Hematopoietic multipotent progenitor cell treated with erythropoietin and hydrocortisone succinate and interleukin-3 and kit ligand, for 15 days (in vitro differentiated cells): ENCODE measurements at places on chromosomes 7 and 10.

DNA sequence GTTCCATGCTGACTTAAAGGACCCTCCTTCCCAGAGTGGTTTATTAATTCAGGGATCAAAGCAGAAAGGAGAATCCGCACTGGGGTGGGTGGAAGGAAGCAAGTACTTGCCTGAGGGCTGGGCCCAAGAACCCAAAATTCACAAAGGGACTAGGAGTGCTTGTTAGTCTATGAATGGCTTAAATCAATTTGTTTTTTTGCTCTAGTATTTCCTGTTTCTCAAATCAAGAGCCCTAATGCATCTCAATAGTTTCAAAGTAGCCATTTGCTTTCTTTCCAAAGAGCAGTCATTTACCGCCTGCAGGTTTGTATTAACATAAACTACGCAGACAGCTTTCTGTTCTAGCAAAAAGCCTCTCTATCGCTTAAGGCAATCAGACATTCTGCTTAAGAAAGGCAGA is 44.2 kb upstream of the SLC35G1 start:
- no peak for DNase-seq

DNA sequence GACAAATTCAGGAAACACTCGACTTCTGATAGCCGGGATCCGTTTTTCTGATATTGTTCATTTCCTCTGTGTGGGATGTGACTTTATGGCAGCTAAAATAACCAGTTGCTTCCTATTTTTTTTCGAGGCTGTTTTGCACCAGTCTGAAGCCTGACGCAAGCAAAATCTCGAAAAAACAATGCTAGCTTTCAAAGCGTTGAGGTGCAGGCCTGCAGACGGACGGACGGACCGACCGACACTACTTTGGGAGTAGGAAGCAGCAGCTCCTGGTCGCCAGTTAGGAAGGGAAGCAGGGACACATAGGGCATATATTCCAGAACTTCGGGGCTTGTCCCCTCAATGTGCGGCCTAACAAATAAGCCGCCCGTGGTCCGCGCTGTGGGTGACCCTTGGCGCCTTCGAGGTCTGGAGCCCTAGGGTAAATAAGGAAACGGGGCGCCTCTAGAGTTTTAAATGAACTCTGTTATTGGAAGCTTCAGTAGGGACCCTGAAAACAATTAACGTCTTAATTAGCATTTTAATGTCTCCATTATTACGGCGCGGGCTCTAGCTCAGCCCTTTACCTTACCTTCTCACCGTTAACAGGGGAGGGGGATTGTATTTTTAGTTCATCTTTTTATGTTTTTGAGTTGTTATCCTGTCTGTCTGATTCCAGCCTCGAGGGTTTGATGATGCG is 1.3 kb downstream of the HHEX start:
- no peak for DNase-seq

DNA sequence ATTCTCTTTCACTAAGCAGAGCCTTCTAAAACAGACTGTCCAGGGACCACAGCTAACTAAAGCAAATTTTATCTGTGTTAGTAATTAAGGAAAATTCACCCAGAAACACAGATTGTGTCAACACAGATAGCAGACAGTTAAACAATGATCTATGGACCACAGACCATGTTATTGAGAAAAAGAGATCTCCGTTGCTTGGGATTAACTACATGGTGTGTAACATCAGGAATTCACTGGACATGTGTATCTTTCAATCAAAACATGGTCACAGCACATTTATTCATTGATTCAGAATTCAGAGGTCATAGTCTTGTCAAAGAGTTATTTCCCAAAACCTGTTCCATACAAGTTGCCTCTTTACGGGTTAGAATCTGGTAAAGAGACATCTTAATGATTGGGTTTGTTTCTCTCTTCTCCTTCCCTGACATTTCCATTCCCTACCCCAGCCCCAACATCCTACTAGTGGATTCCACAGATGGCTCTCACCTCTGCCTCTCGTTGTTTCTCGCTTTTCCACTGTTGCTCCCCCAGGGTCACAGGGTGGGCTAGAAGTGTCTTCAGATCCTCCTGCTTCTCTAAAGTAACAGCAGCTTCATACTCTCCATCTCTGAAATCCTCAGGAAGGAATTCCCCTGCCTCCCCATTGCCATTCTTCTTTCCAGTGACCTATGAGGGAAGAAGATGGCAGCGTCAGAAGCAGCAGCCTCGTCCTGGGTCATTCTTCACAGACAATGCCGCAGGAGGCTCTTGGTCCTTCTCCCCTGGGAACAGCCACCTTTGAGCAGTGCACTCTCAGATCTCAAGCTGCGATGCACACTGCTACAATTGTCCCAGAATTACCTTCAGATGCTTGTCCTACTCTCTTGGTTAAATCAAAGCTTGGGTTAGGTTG is 958 bp downstream of the ANKRD1 start:
- DNase-seq, result no peak

DNA sequence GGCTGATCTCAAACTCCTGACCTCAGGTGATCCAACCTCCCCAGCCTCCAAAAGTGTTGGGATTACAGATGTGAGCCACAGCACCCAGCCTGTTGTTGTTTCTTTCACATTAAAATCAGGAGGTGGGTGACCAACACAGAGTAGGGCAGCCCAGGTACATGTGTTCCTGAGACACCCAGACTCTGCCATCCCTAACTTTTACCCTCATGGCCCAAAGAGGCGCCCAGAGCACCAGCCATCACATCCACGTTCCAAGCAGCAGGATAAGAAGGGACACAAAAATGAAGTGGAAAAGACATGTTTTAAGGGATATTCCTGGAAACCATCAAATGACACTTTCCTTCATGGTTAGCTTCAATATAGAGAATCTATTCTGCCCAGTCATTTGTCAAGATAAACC is 159.6 kb upstream of the KLF6 start:
- no peak for DNase-seq

GRCh38 chr10:5184987-5185775 is at the start of gene AKR1C8:
Gene AKR1C8 (minus strand): TSS chr10:5185150. CDS start chr10:5185104, 46 bp downstream.
- no peak for DNase-seq

GRCh38 chr7:22640269-22640668 is 86.7 kb upstream of the IL6 start:
- no peak for DNase-seq

DNA sequence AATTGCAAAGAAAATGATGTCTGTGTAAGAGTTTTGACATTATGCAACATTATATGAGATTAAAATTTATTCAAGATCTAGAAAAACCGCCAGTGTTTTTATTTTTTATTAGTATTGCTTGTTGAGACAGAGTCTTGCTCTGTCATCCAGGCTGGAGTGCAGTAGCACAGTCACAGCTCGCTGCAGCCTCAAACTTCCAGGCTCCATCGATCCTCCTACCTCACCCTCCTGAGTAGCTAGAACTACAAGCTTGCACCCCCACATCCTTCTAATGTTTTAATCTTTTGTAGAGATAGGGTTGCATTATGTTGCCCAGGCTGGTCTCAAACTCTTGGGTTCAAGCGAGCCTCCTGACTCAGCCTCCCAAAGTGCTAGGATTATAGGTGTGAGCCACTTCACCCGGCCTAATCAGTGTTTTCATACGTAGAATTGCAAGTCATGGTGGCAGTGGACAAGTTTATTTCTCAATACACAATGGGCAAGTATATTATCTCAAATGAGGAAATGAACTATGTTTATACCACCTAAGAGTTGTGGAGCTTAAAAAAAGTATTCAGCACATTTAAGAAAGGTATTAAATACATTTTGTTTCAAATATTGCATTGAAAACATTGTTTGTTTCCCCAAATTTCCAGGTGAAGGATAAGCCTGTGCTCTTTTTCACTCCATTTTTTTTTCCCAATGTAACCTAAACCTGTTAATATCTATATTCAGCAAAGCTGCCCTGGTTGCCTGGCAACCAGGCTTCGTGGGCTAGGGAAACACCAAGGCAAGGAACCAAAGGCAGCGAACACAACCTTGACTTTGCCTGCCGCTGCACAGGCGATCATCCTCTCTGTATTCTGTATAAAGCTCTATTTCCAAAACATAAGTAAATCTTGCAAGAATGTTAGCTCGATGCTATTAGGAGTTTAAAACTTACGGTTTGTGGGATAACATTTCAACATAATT is 163.9 kb downstream of the CACNB2 start:
- no peak for DNase-seq

- no peak for DNase-seq
Observed at GRCh38 chr7:133009426-133010252, 72.3 kb downstream of the CHCHD3 start.

GRCh38 chr10:59655309-59655708 is 54.3 kb downstream of the SLC16A9 start:
- no peak for DNase-seq

DNA sequence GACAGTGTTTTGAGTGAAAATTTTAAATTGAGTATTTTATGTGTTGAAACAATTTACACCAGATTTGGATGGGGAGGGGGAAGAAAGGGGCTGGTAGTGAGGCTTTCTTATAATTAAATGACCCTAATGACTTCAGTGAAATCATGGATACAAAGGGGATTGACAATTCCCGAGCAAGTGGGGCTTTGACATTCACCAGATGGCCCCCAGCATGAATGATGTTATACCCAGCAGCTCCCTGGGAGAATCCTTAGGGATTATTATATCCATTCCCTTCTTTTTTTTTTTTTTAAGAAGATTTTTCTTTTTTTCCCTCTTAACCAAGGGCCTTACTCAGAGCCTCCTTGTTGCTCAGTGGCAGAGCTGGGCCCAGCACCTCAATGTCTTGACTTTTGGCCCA is 17.9 kb downstream of the PLPP4 start:
- DNase-seq, result no peak

- no peak for DNase-seq
Observed at GRCh38 chr7:132930881-132931280, 151.0 kb downstream of the CHCHD3 start.

GRCh38 chr7:102101111-102101551 is 185.5 kb upstream of the SH2B2 start:
- no peak for DNase-seq

DNA sequence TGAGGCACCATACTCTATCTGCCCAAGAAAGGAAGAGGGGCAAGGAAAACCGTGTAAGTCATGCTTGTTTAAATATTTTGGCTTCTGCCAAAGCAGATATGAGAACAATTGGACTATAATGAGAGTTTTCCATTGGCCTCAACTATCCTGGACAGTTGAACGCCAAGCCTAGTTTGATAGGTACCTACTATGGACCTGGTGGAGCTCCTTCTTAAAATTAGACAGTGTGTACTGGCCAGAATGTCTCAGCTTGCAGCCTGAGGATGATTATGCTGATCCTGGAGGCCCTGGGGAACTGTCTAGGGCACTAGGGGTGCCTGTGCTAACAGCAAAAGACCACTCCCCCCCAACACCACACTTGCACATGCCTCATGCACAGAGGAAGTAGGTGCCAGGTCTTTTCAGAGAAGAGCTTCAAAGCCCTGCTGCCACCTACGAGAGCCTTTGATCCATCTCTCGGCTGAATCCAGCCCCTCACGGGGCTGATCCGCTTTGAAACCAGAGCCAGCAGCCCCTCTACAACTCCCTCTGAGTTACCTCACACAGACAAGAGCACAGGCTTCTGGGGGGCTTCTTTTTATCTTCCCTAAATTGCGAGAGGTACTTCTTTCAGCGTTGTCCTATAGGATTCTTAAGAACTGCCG is 473.8 kb upstream of the GALNT17 start:
- no peak for DNase-seq

GRCh38 chr10:48880016-48880705 is 59.5 kb downstream of the LRRC18 start:
- DNase-seq, result no peak

DNA sequence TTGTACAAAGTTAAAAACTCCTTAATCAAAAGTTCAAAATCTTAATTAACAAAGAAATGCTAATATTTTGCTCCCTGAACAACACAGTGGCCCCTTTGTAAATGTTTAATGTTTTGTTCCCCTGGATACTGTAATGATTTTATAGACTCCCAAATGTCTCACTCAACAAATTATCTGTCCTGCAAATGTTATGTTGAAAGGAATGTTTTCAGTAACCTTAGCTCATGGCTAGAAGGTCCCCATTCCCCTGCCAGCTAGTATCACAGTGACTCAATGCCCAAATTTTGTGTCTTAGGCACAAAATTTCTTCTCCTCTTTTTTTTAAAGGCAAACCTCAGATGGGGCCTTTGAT is 298.9 kb downstream of the ELMO1 start:
- no peak for DNase-seq

DNA sequence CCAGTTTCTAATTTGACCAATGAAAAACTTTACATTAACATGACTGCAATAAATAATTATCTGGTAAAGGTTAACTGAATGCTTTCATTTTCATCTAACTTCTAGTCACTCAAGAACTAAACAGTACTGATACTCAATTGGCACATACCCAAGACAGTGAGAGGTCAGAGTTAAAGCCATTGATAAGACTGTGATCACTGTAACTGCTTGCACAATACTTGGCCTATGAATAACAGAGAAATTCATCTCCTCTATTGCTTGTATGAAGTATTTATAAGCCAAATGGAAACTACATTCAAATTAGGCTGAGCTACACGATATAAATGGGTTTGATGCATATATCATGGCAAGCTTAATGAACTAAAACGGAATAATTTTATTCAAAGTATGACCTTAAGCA is 43.0 kb downstream of the HERC4 start:
- DNase-seq, result peak; percentile 53
